ENCODE measurements at places on chromosomes 7 and 10.

DNA sequence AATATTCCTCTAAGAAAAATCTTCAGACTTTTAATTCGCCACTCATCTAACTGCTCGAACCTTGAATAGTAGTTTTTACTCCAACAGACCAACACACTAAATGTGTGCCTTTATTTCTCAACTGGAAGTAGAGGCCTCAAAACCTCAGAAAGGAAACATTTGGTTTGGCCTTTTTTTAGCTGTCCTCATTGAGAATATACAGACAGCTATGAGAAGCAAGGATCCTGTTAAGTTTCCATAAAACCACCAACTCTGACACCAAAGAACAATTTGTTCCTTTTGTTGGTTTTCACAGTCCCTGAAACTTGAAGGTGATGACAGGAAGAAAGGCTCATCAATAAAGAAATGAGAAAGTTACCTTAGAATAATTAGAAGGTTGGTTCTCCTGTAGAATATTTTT is 199.2 kb upstream of the MEOX2 start:
- DNase-seq, result no peak

GRCh38 chr10:97047083-97047736 is 138.5 kb downstream of the SLIT1 start:
- no peak for DNase-seq

DNA sequence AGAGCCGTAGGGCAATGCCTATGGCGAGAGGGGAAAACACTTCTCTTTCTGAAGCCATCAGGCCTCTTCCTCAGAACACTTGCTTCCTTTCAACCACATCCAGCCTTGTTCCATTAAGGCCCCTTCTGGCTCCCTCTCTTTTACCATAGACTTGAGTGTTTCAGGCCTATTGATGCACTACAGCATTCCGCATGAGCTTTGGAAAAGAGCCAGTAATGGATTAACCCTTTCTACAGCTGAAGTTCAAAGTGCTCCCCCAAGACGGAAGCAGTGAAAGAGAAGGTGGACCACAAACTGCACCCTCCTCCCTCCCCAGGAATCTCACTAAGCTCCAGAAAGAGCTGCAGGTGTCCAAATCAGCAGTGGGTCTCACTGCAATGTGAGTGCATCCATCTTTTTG is 102.7 kb upstream of the C7orf33 start:
- no peak for DNase-seq

- no peak for DNase-seq
Measured at GRCh38 chr10:17272648-17273047, 44.6 kb downstream of the VIM start.
